ENCODE measurements at places on chromosomes 2 and 18. TPM values are rescaled to one million over a fixed set of nuclear protein-coding genes. Genes with fewer than 3 reads are reported as not detected.

DNA sequence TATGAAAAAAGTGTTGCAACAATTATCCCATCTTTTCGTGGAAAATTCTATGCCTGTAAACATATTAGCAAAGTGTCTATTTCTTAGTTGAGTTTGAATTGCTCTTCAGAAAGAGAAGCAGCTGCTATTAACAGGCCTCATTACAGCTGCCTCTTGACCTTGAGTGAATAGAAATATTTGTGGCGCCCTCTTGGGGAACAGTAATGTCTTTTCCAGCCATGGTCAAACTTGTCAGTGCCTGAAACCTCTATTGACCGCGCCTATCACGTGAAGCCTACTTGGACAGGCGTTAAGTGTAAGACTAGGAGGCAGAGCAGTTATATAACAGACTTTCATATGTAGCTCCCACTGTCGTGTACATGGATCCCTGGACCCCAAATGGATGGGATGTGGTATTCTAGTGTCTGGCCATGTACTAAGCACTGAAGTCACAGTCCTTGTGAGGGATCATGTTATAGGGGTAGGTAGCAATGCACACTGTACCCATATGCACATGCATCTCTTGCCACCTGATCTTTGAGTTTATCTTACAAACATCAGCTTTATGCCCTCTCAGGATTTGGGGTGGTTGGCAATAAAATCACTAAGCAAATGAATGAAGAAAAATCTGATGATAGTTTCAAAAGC is 245.0 kb downstream of the PTGR3 start:
- no peaks in the 10 kb centered on the region for H3K4me1 ChIP-seq
- no peaks in the 10 kb centered on the region for H3K36me3 ChIP-seq
- no peaks in the 10 kb centered on the region for H3K27me3 ChIP-seq

Gene FOXI3
- total RNA-seq: not detected

Gene SLC4A5
- 2.2 TPM for total RNA-seq

Gene C2orf80
- total RNA-seq: not detected

Gene KCNS3
- total RNA-seq: 6.6 TPM

DNA sequence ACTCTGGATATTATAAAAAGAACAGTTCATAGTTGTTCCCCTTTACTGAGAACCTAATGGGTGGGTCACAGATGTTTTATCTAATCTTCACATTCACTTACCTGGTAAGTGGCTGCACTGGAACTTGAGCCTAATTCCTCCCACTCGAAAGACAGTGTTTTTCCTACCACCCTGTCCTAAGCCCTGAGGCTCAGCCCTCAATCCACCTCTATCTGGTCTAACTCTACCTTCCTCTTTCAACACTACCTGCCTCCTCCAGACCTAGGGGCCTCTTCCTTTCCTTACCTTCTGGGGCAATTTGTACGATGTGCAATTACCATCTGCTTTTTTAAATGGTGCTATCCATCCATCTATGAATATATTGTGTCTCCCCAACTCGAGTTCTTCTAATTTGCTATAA is 9.7 kb upstream of the KIF3C start:
- H3K4me1 ChIP-seq: no peaks in the 10 kb centered on the region
- H3K36me3 ChIP-seq: no peaks in the 10 kb centered on the region
- H3K27me3 ChIP-seq: no peaks in the 10 kb centered on the region
- no peak overlapping the region for H3K4me3 ChIP-seq

DNA sequence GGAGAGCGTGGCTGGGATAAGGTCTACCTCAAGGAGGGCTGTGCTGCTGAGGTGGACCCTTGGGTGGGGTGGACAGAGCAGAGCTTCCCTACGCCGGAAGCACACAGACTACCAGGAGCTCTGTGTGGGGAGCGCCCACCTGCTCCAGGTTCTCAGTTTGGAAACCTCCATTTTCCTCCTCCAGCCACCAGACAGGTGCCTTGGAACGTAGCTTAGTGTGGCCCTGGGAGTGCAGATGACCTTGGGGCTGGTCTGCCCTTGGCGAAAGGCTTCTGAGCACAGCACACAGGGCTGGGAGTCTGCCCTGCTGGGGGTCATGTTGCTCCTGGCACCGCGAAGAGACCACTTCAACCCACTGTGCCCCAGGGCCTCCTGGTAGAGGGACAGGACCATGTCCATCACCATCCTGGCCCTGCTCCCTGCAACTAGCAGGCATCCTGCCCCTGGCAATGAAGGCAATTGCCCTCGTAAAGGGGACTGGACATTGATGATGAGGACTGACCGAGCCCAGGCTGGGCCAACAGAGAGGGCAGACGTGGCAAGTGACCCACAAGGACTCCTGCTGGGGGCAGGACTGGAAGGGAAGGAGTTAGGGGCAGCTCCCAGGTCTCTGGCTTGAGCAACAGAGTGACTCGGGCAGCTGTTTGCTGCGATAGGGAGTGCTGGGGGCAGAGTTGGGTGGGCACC is 214.7 kb downstream of the CYP26B1 start:
- no peak overlapping the region for H3K4me3 ChIP-seq
- H3K27ac ChIP-seq: no peak overlapping the region
- peaks cover 47% of the 10 kb centered on the region for H3K4me1 ChIP-seq
- DNase-seq: no peak
- peaks cover 9% of the 10 kb centered on the region for H3K27me3 ChIP-seq
- H3K36me3 ChIP-seq: no peaks in the 10 kb centered on the region

DNA sequence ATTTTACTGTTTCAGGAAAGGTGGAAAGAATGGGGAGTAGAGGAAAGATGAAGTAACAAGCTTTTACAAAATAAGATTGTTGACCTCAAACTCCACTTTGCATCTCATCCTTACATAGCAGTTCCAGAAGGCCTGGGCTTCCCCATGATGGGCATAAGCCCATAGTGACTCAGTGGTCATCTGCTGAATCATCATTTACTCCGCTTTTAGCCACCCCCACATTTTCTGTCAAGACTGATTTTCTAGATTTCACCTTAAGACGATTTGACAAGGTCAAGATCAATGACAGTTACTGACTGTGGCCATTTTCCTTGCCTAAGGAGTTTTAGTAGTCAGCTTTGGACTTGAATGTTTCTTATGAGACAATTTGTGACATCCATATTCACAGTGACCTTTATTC is 49.4 kb downstream of the PLEKHM3 start:
- peaks cover 8% of the 10 kb centered on the region for H3K36me3 ChIP-seq
- no peaks in the 10 kb centered on the region for H3K27me3 ChIP-seq
- no peak overlapping the region for H3K27ac ChIP-seq

DNA sequence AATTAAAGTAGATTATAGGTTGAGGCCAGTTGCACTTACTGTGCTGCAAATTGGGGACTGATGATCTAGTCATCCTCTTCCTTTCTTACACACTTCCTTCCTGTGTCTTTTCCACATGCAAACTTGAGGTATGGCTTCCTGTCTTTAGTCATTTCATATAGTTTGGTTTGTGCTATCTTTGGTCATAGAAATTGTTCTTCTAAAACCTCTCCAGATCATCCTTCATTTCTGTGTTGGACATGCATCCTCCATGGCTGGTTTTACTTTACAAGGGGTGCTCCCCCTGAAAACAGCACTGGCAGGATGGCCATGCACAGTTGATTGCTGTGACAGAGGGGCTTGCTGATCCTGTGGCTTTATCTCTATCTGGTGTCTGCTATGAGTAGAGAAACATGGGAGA is 36.5 kb downstream of the MGAT5 start:
- no peak overlapping the region for H3K4me3 ChIP-seq
- H3K27me3 ChIP-seq: no peaks in the 10 kb centered on the region
- no peaks in the 10 kb centered on the region for H3K36me3 ChIP-seq
- H3K27ac ChIP-seq: no peak overlapping the region

Gene BMP10
- total RNA-seq: not detected

DNA sequence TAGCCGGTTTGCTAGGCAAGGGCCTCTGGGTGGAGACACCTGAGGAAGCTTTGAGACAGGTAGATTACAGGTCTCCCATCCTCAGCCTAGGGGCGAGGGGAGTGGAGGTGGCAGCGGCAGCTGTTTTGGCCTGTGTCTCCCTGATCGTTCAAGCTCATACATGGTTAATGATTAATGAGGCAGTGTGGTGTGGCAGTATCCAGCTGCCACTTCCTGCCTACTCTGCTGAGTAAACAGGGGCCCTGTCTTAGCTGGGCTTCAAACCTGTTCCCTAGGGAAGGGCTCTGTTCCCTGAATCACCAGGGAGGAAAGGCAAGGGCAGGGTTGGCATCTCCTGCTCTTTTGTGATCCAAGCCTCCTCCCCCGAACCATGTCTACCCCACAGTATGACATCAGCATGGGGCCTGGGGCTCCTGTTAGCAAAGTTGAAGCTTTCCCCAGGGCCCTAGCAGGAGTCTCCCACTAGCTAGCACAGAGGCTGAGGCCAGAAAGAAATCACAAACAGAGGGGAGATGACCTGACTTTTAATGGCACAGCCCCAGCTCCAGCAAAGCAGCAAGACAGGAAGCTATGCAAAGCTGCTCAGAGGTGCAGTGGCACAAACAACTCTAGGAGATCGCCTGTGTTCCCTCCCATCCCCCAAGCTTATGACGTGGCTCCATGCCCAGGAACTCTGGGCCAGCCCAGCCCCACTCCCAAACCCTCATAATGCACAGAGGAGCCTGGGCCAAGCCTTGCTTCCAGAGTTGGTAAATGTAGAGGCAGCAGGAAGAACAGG is 3.7 kb upstream of the TUBA4B start:
- peaks cover 29% of the 10 kb centered on the region for H3K36me3 ChIP-seq
- H3K4me3 ChIP-seq: no peak overlapping the region
- H3K4me1 ChIP-seq: peaks cover 60% of the 10 kb centered on the region
- peak; percentile 53 for DNase-seq
- H3K27me3 ChIP-seq: peaks cover 30% of the 10 kb centered on the region

- no peak for DNase-seq
- no peak overlapping the region for H3K27ac ChIP-seq
- no peaks in the 10 kb centered on the region for H3K36me3 ChIP-seq
- H3K27me3 ChIP-seq: peaks cover 20% of the 10 kb centered on the region
Measured at GRCh38 chr2:109210431-109211200, 81.6 kb downstream of the SH3RF3 start.

GRCh38 chr18:61635901-61636528 is 256.8 kb downstream of the RNF152 start:
- H3K4me3 ChIP-seq: no peak overlapping the region
- H3K4me1 ChIP-seq: peaks cover 15% of the 10 kb centered on the region
- no peaks in the 10 kb centered on the region for H3K27me3 ChIP-seq

- no peak overlapping the region for H3K27ac ChIP-seq
- no peaks in the 10 kb centered on the region for H3K36me3 ChIP-seq
- no peak for DNase-seq
- peaks cover 2% of the 10 kb centered on the region for H3K27me3 ChIP-seq
- H3K4me1 ChIP-seq: no peaks in the 10 kb centered on the region
- H3K4me3 ChIP-seq: no peak overlapping the region
Measured at GRCh38 chr2:148577845-148578492, 66.6 kb upstream of the EPC2 start.

DNA sequence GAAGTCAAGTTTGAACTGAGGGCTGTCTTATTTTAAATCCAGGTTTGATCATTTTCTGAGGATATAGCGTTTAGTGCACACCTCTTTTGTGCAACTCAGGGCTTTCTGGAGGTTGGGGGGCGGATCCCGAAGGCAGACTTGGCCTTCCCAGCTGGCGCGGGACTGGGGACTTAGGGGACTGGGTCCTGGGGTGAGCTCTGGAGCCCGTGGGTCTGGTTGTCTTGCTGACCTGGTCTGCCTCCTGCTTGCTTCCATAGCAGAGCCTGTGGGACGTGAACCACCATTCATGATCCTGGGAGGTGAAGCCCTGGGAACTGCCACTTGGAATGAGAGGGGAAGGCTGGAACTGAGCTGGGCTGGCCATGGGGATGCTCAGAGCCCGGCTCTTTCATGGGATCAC is 63.1 kb downstream of the AGAP1 start:
- no peak overlapping the region for H3K27ac ChIP-seq
- H3K36me3 ChIP-seq: no peaks in the 10 kb centered on the region
- H3K27me3 ChIP-seq: no peaks in the 10 kb centered on the region
- H3K4me3 ChIP-seq: no peak overlapping the region
- H3K4me1 ChIP-seq: peaks cover 24% of the 10 kb centered on the region
- no peak for DNase-seq

DNA sequence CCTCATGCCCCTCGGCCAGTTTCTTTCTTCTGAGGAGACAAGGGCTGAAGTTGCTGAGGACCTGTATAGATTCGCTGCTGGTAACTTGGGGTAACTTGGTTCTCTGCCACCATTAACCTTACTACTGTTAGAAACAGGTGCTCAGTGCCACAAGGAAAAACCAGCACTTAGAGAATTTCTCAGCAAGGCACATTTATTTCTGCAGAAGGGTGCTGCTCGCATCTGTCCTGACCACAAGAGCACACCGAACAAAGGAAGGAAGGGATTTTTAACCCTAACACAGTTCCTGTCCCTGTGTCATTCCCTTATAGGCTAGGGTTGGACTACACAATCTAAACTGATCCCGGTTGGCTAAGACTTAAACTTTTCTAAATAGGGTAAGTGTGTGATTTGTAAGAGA is 154.1 kb downstream of the SOCS6 start:
- no peak for DNase-seq
- H3K36me3 ChIP-seq: no peaks in the 10 kb centered on the region
- H3K27me3 ChIP-seq: no peaks in the 10 kb centered on the region
- no peak overlapping the region for H3K27ac ChIP-seq
- H3K4me3 ChIP-seq: no peak overlapping the region
- no peaks in the 10 kb centered on the region for H3K4me1 ChIP-seq

DNA sequence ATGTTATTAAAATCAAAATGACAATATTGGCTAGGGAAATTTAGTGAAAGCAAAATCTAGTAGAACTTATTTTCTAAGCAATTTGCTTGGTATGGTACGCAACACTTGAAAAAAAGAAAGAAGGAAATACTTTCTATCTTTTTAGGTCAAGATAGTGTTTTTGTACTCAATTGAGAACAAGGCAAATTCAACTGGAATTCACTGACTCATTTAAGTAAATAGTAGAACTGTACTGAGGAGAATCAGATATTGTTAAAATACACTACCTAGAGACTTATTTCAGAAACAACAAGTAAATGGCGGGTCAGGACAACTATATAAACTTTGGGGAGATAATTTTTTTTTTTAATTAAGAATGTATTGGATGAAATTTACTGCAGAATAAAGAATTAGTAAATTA is 18.9 kb downstream of the ZRANB3 start:
- no peak overlapping the region for H3K4me3 ChIP-seq
- DNase-seq: no peak
- H3K36me3 ChIP-seq: peaks cover 3% of the 10 kb centered on the region
- no peaks in the 10 kb centered on the region for H3K4me1 ChIP-seq

DNA sequence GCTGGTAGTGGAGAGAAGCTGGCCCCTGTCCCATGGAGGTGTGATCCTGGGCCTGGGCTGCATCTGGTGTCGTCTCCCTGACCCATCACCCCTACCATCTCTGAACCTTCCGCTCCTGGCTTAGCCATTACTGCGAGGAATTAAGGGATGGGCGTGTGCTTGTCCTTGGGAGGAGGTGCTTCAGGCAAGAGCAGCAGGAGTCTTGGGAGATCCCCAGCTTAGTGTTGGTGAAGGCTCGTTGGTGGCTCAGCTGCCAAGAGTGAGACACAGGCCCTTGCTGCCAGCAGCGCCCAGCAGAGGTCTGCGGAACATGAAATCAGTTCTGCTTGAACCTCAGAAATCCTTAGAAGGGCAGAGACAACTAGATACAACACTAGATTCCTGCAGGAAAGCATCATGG is 59.9 kb upstream of the TGFA start:
- H3K36me3 ChIP-seq: no peaks in the 10 kb centered on the region
- H3K4me1 ChIP-seq: no peaks in the 10 kb centered on the region
- peaks cover 3% of the 10 kb centered on the region for H3K27me3 ChIP-seq
- no peak overlapping the region for H3K27ac ChIP-seq

Gene IL1A
- not detected for total RNA-seq

All from muscle of leg (tissue), 16 donors.